Stomach (tissue), 19 donors: ENCODE measurements at places on chromosomes 12 and 14. TPM values are rescaled to one million over a fixed set of nuclear protein-coding genes. Genes with fewer than 3 reads are reported as not detected.

The TGFB3 gene
- total RNA-seq = not detected

The NFATC4 gene
- total RNA-seq = 64.8 TPM

DNA sequence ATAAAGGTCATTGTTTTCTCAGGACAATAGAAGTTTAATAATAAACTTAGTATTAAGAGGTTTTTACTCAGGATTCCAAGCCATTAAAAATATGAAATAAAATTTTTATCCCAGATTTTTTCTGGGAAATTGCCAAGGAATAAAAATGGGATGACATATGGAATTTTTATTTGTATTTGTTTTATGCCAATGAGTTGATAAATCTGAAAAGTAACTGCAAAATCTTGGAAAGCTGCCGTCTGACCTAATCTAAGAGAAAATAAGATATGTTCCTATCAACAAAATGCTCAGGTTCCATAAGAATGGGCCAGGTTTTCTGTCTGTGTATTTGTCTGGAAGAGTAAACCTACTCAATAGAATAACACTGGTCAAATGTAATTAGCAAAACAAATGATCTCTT, 22.2 kb upstream of the KERA start:
- no peak overlapping the region for H3K4me3 ChIP-seq
- H3K4me1 ChIP-seq = no peaks in the 10 kb centered on the region
- no peaks in the 10 kb centered on the region for H3K36me3 ChIP-seq
- DNase-seq = no peak

The WDHD1 gene
- 15.6 TPM for total RNA-seq

The LRFN5 gene
- total RNA-seq = not detected

The SERPINA9 gene
- not detected for total RNA-seq
